ENCODE measurements at places on chromosomes 5 and 9.
A peak's percentile ranks its signal among the peaks of the same experiment; 100 is the strongest.

GRCh38 chr5:35159370-35159742 is 70.9 kb downstream of the PRLR start:
- DNase-seq = no peak

DNA sequence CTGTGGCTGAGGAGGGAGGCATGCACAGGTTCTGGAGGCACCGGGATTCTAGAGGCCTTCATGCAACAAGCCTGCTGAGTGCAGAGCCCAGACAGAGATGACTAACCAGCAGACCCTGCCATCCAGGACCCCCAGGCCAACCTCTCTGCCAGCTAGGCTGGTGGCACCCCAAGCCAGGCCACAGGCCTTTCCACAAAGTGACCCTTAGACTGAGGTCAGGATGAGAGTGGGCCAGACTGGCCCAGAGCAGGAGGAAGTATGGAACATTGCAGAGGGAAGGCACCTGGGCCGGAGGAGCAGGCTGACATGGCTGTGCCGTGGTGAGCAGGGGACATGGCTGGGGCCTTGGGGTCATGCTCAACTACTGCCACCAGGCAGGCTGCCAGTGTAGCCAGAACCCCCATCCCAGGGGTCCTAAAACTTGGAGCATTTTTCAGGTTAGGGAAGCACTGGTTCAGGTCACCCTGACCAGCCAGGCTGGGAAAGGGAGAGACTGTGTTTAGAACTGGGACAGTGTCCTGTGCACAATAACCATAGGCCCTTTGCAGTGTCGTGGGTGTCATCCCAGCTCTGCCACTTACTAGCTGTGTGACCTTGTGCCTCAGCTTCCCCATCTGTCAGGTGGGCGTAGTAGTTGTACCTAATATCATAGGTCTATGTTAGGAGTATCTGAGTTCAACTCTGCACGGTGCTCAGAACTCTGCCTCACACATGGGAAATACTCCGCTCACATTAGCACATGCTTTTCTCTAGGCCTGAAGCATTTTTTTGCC is 17.3 kb downstream of the TCF7 start:
- DNase-seq = peak; percentile 38

GRCh38 chr5:123448017-123448617 is 24.9 kb upstream of the CEP120 start:
- peak; percentile 42 for DNase-seq

- DNase-seq = no peak
Observed at GRCh38 chr5:178421699-178422399, 168.3 kb downstream of the COL23A1 start.

GRCh38 chr5:91591076-91591475 is 208.0 kb upstream of the ARRDC3 start:
- DNase-seq = no peak

DNA sequence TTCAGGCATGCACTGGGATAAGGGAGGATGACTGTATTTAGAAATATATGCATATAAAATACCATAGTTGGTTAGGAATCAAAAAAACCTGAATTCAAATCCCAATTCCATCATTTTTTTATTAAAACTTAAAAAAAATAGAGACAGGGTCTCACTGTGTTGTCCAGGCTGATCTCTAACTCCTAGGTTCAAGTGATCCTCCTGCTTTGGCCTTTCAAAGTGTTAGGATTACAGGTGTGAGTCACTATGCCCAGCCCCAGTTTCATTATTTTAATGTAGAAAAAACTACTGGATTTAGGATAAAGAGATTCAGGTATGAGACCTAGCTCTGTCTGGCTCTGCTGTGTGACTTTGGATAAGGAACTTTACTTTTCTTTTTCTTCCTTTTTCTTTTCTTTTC is 3.3 kb upstream of the LARP1 start:
- no peak for DNase-seq

DNA sequence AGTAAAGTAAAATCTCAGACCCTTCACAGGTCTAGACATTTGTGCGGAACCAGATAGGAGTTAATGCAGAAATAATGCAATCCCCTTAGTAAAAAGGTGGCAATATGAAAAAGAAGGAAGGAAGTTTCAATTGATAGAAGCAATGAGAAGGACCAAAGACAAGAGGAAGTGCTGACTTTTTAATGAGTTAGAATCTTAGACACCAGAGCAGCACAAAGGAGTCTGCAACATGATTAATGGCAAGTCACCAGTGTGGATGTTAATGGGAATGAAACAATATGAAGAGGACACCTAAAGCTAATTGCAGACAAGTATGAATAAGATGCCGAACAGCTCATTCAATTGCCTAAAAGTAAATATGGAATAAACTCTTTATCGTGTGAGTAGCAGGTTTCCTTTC is 50.9 kb downstream of the MEGF9 start:
- DNase-seq = no peak

GRCh38 chr9:77015327-77016048 is 4.0 kb upstream of the FOXB2 start:
- DNase-seq = no peak

Data from activated CD4-positive, alpha-beta T cell treated with anti-CD3 and anti-CD28 coated beads for 36 hours (primary cell).